ENCODE measurements at places on chromosomes 5 and 9.

- DNase-seq: no peak
These were observed 7.0 kb upstream of the CD74 start for GRCh38 chr5:150419630-150420270.

DNA sequence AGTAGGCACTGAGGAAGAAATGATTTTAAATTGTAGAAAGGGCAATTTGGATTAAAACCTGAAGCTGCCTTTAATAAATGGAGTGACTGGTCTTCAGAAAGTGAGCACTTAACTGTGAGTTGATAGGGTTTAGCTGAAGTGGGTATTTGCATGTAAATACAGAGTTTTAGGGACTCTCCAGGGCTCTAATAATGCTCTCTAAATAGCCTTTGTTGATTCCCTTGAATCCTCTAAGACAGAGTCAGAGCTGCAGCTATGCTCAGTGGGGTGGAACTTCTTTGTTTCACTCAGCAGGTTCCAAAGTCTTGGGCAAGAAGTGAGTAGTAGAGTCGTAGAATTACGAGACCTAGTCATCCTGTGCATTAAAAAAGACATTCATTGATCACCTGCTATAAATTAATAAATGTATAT, 21.4 kb downstream of the GLRA1 start:
- DNase-seq: no peak

DNA sequence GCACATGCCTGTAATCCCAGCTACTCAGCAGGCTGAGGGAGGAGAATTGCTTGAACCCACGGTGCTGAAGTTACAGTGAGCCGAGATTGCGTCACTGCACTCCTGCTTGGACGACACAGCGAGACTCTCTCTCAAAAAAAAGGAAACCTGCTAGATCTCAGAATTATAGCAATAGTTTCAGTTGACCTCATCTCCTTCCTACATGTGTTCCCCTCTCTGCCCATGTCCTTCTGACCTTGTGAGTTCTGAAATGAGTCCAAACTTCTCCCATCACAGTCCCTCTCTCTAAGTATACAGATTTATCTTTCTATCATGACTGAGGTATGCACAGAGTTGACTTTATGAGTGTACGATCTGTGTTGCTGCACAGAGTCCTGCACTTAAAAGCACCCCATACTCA, 44.6 kb upstream of the SHOC1 start:
- DNase-seq: no peak

GRCh38 chr9:33765411-33765810, 29.9 kb upstream of the PRSS3 start:
- DNase-seq: no peak

- no peak for DNase-seq
These were observed 105.6 kb downstream of the SUSD1 start for GRCh38 chr9:112069318-112070169.

DNA sequence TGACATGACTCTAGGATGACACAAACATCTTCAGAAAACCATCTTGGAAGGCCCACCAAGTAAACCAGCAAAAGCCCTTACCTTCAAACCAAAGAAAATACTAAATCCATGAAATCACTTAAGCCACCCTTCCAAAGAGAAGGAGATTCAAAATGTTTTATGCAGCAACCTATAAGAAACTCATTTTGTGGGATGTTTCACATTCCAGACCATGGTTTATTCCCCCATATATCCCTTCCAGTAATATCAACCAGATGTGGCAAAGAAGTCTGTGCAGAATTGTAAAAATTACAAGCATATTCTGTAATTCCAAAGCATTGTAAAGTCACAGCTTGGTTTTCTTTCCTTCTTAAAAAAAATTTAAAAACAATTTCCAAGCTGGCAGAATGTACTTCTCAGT, 117.4 kb downstream of the SLIT3 start:
- no peak for DNase-seq

DNA sequence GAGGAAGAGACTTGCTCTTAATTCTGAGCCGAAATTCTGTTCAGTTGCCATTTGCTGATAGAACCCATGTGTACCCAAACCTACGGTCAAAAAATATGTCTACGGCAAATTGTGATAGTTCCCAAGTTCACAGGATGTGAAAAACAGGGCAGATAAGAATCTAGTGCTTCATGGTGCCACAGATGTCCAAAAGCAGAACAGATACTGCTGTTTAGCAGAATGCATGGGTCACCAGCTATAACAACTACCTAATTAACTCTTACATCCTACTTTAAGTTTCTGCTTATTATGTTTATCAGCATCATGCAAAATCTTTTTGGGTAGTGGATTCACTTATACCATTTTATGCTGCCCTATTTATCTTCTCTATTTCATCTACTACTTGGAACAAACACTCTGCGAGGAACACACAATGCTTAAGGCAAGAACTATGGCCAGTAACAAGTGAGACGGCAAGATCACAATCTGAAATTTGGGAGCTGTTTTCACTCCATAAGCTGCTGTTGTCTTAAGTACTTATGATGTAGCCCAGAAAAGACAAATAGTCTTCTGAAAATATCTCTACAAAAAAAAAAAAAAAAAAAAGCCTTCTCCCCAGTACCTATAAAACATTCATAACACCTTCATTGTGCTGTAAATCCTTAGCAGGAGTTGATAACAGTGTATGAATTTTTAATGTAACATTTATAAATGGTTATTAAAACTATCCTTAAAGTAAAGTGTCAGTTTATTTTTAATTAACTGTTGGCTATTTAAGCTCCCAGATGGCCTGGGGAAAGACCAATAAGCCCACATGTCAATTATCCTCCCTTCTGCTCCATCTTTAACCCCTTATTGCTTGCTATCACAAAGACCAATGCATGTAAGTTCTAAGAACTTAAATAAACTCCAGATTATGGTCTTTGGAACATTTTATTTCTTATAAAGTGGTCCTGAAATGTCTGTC, 232.3 kb downstream of the TLR4 start:
- DNase-seq: no peak

- DNase-seq: no peak
These were observed 8.7 kb upstream of the ERAP1 start for GRCh38 chr5:96816411-96816939.

DNA sequence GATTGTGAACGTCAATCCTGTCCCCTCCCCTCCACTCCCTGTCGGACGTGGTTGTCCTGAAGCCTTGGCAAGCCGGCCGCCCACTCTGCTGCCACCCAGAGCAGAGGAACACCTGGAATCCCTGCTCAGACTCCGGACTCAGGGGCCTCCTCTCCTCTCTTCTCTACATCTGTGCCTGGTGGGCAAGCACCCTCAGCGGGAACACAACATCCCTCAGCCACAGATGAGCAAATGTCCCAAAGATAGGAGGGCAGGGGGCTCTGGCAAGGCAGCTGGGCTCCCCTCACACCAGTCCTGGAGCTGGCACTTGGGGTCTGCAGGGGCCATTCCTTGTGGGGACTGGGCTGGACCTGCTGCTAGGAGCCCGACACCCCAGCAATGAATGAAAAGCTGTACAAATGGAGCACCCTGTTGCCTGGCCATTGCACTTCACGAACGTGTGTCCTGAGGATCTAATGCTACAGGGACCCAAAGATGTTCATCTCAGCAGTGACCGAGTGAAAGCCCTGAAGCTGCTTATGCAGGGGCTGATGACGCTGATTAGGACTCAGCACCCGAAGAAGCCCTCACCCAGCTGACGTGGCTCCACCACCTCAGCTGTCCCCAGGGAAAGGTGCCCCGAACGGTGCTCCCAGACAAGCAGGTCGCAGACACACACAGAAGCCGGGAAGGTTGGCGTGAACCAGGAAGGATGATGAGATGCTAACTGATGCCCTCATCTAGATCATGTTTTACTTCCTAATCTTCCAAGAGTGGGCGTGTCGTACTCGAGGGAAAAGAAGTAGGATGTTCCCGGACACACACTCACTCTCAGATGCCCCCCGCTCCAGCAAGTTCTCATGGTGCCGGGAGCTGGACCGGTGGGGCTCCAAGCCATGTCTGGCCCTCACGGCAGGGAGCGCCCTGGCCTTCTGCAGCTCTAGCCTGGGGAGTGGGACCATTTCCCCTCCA, 177.0 kb upstream of the PPP1R26 start:
- no peak for DNase-seq

DNA sequence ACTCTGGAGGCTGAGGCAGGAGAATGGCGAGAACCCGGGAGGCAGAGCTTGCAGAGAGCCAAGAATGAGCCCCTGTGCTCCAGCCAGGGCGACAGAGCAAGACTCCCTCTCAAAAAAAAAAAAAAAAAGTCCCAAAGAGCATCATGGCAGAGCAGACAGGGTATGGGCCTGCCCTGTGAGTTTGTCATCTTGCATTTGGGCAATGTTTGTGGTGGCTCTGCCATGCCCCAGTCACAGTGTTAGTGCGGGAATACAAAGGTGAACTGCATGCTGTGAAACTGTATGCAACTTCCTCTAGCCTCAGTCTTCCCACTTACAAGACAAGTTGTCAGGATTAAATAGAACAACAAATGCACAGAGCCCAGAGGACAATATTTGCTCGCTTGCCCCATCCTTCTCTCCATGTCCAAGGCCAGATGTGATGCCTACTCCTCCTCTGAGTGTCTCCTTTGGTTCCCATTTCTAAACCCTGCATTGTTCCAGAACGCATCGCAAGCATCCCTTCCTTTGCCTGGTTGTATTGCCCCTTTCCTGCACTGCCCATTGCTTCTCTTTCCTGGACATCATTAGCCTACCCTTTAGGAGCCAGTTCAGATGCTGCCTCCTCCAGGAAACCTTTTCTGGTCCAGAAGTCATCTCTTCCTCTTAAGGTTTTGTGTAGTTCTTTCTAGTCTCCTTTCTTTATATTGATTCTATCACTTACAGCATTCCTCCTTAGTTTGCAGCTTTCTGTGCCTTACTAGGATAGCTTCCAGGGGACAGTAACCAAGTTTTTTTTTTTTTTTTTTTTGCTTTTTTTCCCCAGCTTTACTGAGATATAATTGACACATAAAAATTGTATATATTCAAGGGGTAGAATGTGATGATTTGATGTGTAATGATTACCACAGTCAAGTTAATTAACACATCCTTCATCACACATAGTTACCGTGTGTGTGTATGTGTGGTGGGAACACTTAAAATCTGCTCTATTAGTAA, 69.0 kb upstream of the TNFAIP8 start:
- DNase-seq: no peak

DNA sequence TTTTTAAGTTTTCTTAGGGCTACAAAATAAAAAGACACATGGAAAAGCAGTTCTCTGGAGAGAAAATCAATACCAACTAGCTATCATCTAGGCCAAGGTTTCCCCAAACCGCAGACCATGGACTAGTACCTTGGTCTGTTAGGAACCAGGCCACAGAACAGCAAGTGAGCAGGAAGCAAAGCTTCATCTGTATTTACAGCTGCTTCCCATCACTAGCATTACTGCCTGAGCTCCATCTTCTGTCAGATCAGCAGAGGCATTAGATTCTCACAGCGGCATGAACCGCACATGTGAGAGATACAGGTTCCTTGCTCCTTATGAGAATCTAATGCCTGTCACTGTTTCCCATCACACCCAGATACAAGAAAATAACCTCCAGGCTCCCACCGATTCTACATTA, 1907.6 kb upstream of the ACO1 start:
- DNase-seq: no peak

All from AG09319 (cell line).